ENCODE measurements at places on chromosomes 3 and 15.

- DNase-seq: no peak
These were observed at the start of gene KIF7 for GRCh38 chr15:89654847-89655805. Gene KIF7, minus strand, starts transcription at chr15:89655467. Its CDS starts 2,537 bp downstream, at chr15:89652930.

GRCh38 chr15:41900526-41901380 lies 6.9 kb upstream of the SPTBN5 start:
- DNase-seq: no peak

- DNase-seq: no peak
These were observed 37.8 kb upstream of the CSPG4 start for GRCh38 chr15:75750261-75751050.

DNA sequence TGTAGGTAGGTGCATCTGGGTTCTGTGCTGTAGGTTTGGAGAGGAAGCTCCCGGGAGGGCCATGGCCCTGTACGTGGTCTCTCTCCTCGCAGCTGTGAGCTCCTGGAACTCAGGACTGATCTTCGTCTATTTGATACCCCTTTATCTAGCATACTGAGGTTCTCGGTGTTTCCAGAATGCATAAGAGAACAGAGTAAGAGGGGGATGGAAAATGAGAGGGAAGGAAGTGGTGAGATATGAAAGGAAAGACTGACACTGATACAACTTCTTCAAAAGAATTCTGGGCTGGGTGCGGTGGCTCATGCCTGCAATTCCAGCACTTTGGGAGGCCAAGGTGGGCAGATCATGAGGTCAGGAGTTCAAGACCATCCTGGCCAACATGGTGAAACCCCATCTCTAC lies 90.7 kb downstream of the CHRD start:
- no peak for DNase-seq

DNA sequence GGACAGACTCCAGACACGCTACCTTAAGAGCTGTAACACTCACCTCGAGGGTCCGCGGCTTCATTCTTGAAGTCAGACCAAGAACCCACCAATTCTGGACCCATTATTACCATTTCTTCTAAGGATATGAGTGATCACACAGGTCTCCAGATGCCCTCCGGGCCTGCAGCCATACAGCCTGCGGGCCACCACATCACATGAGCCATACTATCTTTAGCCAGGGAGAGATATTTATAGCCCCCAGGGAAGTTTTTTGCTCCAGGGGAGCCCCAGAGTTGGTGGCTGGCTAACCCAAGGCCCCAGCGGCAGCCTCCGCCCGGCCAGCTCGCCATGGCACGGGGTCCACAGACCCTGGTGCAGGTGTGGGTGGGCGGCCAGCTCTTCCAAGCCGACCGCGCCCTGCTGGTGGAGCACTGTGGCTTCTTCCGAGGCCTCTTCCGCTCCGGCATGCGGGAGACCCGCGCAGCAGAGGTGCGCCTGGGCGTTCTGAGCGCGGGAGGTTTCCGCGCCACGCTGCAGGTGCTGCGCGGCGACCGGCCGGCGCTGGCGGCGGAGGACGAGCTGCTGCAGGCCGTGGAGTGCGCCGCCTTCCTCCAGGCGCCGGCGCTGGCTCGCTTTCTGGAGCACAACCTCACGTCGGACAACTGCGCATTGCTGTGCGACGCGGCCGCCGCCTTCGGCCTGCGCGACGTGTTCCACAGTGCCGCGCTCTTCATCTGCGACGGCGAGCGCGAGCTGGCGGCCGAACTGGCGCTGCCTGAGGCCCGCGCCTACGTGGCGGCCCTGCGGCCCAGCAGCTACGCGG lies at the start of gene KBTBD13:
TSS of gene KBTBD13 (plus strand) at position 261 of the 805 bp plus-strand sequence. CDS start at position 331, 70 bp downstream.
- no peak for DNase-seq

- no peak for DNase-seq
These were observed 122.0 kb downstream of the SLC25A26 start for GRCh38 chr3:66342717-66343356.

DNA sequence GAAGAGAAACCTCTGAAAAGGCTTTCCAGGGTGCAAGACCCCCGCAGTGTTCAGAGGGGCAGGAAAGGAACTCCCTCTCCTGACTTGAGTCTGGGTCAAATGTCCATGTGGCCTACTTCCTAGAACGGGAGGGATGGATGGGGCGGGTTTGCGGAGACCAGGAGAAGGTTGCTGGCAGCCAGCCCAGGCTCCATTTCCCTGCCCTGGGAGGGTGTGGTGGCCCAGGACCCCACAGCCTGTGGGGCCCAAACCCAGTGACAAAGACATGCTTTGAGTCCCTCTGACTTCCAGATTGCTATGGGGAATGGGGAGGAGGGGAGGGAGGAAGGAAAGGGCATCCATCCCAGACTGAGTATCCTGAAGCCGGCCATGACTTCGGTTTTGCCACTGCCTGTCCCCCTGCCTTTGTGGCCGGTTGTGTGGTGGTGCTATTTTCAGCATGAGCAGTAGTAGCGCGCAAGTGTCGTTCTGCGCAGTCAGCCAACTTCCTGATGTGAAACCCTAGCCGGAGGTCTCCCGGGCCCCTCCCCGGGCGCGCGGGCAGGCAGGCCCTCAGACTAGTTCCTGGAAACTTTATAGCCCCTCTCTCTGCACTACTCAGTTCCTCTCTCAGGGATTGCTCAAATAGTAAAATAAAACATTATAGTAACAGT lies 24.4 kb downstream of the MAGEF1 start:
- DNase-seq: no peak

DNA sequence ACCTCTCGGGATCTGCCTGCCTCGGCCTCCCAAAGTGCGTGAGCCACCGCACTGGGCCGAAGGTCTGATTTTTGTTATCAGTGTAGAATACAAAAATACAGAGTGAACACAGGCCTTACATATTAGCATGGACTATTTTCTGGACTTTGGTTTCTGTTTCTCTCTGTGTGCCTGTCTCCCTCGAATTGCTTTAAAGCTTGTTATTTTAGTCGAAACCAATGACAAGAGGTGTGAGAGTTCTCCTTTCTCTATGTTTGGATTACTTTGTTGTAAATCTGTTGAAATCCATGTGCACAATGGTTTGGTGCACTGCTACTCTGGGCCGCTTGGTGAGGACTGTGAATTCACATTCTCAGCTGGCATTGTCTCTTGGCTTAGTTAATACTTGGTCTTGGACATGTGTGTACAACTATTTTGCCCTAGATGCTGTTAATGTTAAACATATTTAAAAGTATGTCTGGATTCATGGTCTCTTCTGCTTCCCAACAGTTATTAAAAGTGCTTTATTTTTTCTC lies 23.9 kb downstream of the MED12L start:
- DNase-seq: no peak

GRCh38 chr3:95319921-95320494 lies 1257.1 kb downstream of the NSUN3 start:
- no peak for DNase-seq

DNA sequence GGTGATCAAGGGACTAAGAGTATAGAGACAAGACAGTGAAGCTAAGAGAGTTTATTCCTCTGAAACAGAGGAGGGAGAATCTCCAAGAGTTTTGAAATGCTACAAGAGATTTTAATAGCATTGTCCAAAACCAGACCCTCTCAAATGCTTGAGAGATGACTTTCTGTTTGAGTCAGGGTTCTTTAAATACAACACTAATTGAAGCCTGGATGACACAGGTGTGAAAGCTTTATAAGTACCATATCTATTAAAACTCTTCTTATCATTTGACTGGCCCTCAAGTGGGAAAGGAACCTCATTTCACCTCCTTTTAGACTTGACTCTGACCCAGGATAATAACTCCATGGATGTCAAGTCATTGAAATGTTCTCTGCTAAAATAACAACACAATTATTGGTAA lies 5.6 kb downstream of the COL8A1 start:
- DNase-seq: no peak

DNA sequence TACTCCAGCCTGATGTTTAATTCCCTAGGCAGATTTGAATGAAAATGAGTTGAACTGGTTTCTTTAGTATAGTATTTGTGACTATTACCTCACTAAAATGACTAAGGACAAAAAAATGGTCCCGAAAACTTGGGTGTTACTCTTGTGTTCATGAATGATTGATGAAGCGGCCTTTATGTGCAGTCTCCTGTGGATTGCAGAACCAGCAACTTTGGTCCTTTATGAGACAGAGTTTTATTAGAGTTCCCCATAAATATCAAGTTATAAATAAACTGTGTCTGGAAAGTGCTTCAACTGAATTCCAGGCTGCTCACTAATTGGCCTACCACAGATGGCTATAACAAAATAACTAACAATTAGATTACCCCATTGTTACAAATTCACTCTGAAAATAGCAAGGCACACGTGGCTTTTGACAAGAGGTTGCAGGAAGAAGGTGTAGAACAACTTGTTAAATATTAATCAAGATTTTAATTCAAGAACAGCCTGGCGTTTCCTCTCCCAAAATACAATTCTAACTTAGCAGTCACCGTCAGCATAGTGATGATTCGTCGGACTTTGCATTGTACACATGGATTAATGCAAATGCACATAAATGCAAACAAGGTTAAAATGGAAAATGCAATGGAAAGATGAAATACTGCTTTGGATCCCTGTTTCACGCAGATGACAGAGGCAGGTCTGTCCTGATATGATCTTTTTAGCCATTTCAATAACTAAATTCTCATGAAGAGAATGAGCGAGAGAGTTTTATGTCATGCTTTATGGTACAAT lies 567.3 kb upstream of the ZNF717 start:
- no peak for DNase-seq

DNA sequence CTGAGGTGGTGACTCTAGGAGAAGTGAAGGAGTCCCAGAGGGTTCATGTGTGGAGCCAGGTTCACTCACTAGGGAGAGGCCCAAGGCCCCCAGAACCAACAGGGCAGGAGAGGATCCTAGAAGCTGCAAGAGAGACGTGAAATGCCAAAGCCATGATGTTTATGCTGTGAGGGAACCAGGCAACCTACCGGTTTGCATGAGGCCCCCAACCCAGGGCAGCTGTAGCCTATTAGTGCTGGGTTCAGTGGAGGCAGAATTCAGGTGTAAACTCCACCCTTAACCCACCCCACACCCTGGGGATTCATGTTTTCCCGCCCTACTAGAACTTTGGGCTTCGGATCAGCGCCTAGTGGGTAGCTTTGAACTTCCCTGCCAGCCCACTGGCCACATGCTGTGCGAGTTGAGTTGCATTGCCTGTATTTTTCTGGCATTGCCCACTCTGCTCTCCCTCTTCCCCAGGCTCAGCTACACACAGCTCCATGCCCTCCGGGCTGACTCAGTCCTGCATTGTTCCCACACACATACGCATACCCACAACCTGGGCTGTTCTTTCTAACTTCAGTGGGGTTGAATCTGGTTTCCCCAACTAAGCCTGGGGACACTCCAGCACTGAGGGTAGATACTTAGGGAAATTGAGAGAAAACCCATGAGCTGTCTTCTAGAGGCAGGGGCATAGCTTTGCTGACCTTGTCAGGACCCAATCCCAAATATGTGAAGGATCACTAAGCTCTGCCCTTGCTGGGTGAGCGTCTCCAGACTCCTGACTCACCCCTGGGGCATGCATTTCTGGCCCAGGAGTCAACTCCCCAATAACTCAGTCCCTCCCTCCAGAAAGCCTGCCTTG lies 2.0 kb upstream of the ZBTB47 start:
- DNase-seq: no peak

- DNase-seq: no peak
These were observed 3.2 kb upstream of the ARPP21 start for GRCh38 chr3:35635926-35636683.

GRCh38 chr3:138937690-138938055 lies 9.3 kb downstream of the FOXL2 start:
- DNase-seq: no peak

All from cortex of kidney (tissue), 1 donor.